ENCODE measurements at places on chromosomes 12 and 14. TPM values are rescaled to one million over a fixed set of nuclear protein-coding genes. Genes with fewer than 3 reads are reported as not detected.

DNA sequence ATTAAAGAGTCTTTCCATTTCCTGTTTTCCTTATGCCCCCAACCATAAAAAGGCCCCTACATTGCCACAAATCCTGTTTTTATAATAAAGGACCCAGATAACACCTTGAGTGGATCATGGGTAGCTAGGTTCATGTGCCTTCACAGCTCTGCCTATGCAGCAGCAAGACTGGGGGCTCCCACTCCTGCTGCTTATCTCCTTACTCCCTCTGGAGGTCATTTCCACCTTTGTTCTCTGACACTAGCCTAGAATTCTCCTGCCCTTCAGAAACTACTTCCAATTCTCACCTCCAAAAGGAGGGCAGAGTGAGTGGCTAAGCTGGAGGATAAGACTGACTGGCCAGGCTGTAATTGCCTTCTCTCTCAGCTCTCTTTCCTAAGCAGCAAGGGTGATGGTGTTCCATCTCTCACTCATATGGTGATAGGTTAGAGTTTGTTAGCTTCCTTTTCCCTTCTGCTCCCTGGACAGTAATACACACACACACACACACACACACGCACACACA lies 20.0 kb upstream of the STAC3 start:
- DNase-seq: no peak

DNA sequence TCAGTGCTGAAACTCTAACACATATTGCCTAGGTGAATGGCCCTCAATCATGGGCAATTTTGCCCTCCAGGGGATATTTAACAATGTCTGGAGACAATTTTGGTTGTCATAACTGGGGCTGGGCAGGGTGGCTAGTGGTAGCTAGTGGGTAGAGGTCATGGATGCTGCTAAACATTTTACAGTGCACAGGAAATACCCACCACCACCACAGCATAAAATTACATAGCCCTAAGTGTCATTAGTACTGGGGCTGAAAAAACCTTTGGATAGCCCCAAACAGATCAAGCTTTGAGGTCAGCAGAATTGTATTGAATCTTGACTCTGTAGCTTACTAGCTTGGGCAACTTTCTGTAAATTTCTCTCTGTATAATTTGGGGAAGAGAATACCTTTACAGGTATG lies 758.0 kb downstream of the BCL11B start:
- no peak for DNase-seq

- DNase-seq: no peak
Measured at GRCh38 chr12:1643043-1643442, 14.0 kb downstream of the WNT5B start.

GRCh38 chr12:18391151-18391550 lies 129.8 kb downstream of the PIK3C2G start:
- DNase-seq: no peak

DNA sequence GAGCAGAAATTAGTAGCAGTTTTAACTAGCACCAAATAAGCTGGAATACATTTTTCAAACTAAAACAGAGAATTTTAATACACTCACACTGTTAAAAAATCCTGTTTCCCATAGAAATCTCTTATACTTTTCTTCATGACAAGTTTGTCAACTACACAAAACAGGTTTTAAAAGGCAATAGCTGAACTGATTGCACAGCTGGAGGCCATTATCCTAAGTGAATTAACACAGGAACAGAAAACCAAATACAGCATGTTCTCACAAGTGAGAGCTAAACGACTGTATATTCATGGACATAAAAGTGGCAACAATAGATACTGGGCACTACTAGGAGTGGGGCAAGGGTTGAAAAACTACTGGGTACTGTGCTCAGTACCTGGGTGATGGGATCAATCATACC lies 11.6 kb upstream of the HAL start:
- DNase-seq: no peak

- no peak for DNase-seq
Measured at GRCh38 chr14:77077040-77077439, 21.0 kb upstream of the CIPC start.

DNA sequence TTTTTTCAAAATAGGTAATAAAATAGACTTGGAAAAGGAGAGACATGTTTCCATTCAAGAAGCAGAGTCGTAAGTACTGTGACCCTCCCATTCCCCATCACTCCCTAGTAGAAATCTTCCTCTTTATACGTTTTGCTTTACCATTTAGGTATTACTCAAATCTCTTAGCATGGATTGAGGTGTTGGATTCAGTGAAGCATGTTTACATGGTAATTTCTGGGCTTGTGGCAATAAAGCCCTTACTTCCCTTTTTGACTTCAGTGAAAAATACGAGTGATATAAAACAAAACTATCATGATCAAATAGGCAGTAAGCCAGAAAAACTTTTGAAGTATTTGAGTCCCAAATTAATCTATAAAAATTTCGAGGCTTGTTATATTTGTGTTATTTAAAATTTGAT lies 27.4 kb downstream of the RAB21 start:
- DNase-seq: no peak

DNA sequence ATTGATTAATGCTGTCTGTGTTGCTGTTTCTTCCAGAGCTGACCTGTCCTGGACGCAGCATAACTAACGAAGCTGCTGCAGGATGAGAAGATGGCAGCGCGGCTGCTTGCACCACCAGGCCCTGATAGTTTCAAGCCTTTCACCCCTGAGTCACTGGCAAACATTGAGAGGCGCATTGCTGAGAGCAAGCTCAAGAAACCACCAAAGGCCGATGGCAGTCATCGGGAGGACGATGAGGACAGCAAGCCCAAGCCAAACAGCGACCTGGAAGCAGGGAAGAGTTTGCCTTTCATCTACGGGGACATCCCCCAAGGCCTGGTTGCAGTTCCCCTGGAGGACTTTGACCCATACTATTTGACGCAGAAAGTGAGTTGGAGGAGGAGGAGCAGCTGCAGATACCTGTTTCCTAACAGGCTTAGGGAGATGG lies 71.7 kb downstream of the SCN8A start:
- no peak for DNase-seq

GRCh38 chr12:96242597-96242996 lies 48.4 kb downstream of the ELK3 start:
- no peak for DNase-seq

GRCh38 chr12:48615681-48616080 lies 45.8 kb upstream of the LALBA start:
- no peak for DNase-seq

GRCh38 chr14:96893966-96894622 lies 96.9 kb downstream of the VRK1 start:
- no peak for DNase-seq

DNA sequence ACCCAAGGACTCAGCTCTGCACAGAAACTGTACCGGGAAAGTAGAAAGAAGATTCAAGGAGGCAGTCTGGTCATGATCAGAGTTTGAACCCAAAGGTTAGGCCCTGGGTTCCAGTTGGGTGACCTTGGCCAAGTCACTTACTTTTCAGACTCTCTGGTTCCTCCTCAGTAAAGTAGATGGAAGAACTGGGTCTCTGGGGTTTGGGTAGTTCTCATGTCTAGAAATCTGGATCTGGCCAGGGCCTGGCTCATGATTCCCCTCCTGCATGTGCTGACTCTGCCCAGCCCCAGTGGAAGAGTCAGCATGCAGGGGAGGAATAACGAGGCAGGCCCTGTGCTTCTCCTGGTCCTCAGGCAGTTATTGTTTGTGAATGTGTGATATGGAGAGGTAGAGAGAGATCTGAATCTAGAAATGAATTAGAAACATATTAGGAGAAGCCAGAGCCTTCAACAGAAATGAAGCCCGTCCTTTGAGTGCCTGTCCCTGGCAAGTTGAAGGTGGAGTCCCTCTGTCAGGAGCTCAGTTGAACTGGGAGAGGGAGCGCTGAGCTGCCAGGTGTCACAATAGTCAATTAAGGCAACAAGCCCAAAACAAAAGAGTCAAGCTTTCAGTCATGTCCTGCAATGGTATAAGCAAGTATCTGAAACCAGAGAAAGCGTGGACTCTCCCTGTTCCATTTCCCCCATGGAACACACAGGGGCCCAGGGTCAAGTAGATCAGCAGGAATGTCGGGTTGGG lies 131.3 kb upstream of the HIF1A start:
- DNase-seq: no peak

DNA sequence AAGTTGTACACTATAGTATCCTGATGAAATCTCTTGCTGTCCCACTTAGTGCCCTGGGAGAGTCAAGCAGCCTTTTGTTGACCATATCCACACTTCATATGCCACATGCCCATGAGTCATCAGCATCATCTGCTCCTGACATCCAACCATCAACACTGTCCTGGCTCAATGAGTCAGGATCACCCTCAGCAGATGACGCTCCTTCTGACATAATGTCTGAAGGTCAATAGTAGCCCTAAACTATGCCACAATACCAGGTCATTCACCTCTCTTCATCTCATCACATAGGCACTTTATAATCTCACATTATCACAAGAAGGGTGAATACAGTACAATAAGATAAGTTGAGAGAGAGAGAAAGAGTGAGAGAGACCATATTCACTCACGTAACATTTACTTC lies 369.0 kb upstream of the FAR2 start:
- no peak for DNase-seq

DNA sequence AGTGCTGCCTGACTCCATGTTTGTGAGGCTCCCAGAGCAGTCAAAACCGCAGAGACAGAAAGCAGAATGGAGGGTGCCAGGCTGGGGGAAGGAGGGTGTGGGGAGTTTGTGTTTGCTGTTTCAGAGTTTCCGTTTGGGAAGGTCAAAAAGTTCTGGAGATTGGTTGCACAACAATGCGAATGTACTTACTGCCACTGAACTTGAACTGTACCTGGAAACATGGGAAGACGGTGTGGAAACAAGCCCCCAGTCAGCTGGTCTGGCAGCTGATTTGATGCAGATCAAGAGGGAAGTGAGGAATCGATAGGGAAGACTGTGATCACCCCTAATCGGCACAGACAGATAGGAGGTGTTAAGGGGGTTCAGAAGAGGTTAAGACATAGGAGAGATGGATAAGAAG lies 35.3 kb upstream of the INF2 start:
- no peak for DNase-seq

DNA sequence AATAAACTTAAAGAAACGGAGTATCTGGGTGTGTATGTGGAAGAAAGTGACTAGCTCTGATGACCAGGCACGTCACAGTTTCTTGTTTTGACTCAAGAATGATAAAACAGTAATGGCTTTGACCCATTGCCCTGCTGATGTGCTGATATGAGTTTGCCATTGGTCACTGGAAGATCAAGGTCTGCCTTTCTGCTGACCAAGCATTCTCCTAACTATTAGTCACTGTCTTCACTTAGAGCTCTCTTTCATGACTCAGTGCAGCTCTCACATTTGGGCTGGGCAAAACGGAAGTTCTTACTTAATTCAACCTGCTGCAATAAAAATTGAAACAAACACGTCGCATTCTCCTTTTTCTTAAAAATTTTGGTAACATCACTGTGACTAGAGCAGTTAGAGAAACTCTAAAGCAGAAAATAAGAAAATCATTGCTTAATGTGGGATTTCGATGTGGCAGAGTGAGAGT lies 366.7 kb downstream of the BTG1 start:
- DNase-seq: no peak

BBOF1 gene
- total RNA-seq: 8.4 TPM

C12orf60 gene
- 1.3 TPM for total RNA-seq

NOXRED1 gene
- 1.1 TPM for total RNA-seq

TMEM119 gene
- 43.2 TPM for total RNA-seq

Measured in mesothelial cell of epicardium (in vitro differentiated cells).